ENCODE measurements at places on chromosomes 4 and X.

GRCh38 chrX:85611926-85612325 lies 232.5 kb upstream of the POF1B start:
- DNase-seq = no peak

GRCh38 chr4:9987749-9988362 lies 33.4 kb downstream of the SLC2A9 start:
- no peak for DNase-seq

DNA sequence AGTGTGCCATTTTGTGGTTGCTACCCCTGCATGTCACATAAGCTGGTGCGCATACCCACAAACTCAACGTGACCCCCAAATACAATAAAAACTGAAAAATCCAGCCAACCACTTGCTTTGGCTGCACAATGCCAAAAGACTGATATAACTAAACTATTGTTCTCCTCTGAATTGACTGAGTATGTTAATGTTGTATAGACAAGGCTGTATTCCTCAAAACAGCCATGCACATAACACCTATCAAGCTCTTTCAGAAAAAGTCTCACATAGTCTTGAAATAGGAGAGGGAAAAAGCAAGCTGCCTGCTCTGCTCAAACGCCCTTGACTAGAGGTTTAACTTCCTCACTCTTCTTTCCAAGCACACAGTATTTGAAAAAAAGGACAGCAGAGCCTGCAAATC lies 126.4 kb upstream of the NOCT start:
- no peak for DNase-seq

- peak; percentile 65 for DNase-seq
Measured at GRCh38 chrX:97399400-97399799, 515.7 kb downstream of the RPA4 start.

- no peak for DNase-seq
Measured at GRCh38 chr4:94459462-94460161, 7.9 kb downstream of the PDLIM5 start.

DNA sequence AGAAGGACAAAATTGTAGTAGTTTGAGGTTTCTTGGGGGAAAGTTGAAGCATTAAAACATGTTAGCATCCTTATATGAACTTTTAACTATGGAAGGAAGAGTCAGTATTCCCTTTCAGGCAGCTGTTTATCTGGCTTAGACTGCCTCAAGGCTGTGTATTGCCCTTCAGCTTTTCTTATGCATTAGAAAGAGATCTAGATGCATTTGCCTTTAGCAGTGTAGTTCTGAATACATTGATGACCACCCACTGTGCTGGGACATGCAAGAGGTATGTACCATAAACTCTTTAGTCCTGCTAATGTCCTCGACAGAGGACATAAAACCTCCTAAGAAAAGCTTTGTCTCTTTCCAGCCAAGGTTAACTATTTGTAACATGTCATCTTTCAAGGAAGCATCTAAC lies 2.9 kb downstream of the FAM200B start:
- no peak for DNase-seq

- DNase-seq = peak; percentile 73
Measured at GRCh38 chr4:106034220-106034619, 138.9 kb downstream of the NPNT start.

GRCh38 chrX:105876658-105877057 lies 54.3 kb downstream of the NRK start:
- DNase-seq = no peak

- peak; percentile 4 for DNase-seq
Measured at GRCh38 chr4:34767407-34767806, 1476.9 kb downstream of the ARAP2 start.

DNA sequence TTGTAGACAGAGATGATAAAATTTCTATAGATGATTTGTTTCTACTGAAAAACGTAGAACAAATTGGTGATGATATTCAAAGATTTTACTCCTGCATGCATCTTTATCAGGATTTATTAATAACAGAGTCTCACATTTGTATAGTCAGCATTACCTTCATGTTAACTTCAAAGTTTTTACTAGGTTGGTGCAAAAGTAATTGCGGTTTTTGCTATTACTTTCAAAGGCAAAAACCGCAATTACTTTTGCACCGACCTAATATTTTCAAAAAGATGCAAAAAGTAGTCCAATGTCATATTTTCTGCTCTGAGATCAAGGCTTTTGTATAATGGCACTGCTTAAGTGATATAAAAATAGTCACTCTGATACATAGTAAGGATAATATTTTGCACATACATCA lies 536.4 kb upstream of the ADGRL3 start:
- no peak for DNase-seq

Measured in fibroblast of skin of abdomen (primary cell).